ENCODE measurements at places on chromosomes 13 and 19. TPM values are rescaled to one million over a fixed set of nuclear protein-coding genes. Genes with fewer than 3 reads are reported as not detected.
A peak's percentile ranks its signal among the peaks of the same experiment; 100 is the strongest.

The PSG6 gene
- total RNA-seq = 0.53 TPM

DNA sequence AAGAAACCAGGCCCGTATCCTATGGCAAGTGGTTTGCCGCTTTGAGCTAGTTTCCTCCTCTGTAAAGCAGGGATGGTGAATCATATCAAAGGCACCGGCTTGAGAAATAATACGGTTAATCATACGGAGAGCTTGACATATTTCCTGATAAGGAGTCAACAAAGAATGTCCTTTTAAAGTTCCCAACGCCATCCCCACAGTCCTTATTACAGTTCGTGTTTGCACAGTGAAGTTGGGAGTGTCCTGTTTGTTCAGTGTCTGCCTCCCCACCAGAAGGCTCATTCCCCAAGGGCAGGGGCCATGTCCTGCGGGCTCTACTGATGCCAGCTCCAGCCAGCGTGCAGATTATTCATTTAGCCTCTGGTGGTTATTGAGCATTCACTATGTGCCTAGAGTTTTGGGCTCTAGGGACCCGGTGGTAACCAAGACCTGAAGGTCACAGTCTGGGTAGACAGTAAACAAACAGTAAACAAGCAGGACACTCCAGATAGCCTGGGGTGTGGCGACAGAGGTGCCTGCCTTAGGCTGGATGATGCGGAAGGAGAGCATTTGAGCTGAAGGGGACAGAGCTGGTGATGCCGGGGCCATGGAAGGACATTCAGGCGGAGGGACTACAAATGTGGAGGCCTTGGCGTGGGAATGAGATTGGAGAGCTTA lies 6.3 kb downstream of the GRAMD1A start:
- H3K4me3 ChIP-seq = no peak overlapping the region
- H3K4me1 ChIP-seq = peaks cover 14% of the 10 kb centered on the region
- H3K27me3 ChIP-seq = no peaks in the 10 kb centered on the region
- H3K36me3 ChIP-seq = peaks cover 53% of the 10 kb centered on the region
- DNase-seq = no peak
- H3K27ac ChIP-seq = no peak overlapping the region

The CACNA1A gene
- total RNA-seq = 0.58 TPM

DNA sequence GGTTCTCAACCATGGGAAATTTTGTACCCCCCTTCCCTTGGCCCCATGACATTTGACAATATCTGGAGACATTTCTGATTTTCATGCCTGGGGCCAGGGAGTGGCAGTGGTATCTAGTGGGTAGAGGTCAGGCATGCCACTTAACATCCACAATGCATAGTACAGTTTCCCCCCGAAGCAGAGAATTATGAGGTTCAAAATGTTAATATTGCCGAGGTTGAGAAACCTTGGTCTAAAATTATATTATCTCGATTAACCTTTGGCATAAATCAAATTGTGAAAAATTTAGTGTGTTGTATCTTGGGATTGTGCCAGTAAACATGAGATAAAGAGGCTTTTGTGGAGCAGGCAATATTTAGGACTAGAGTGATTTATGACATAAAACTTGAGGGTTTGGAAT lies 147.9 kb downstream of the LMO7 start:
- DNase-seq = no peak
- H3K4me3 ChIP-seq = no peak overlapping the region
- peaks cover 9% of the 10 kb centered on the region for H3K4me1 ChIP-seq
- no peak overlapping the region for H3K27ac ChIP-seq
- no peaks in the 10 kb centered on the region for H3K27me3 ChIP-seq
- H3K36me3 ChIP-seq = no peaks in the 10 kb centered on the region

- H3K27ac ChIP-seq = no peak overlapping the region
- no peaks in the 10 kb centered on the region for H3K36me3 ChIP-seq
- no peaks in the 10 kb centered on the region for H3K4me1 ChIP-seq
- no peak for DNase-seq
- H3K4me3 ChIP-seq = no peak overlapping the region
Measured at GRCh38 chr13:96223231-96223630, 133.3 kb downstream of the HS6ST3 start.

- H3K27ac ChIP-seq = no peak overlapping the region
- no peaks in the 10 kb centered on the region for H3K36me3 ChIP-seq
- no peaks in the 10 kb centered on the region for H3K4me1 ChIP-seq
- H3K4me3 ChIP-seq = no peak overlapping the region
- DNase-seq = peak; percentile 17
Measured at GRCh38 chr13:74597526-74597925, 463.3 kb upstream of the KLF12 start.

DNA sequence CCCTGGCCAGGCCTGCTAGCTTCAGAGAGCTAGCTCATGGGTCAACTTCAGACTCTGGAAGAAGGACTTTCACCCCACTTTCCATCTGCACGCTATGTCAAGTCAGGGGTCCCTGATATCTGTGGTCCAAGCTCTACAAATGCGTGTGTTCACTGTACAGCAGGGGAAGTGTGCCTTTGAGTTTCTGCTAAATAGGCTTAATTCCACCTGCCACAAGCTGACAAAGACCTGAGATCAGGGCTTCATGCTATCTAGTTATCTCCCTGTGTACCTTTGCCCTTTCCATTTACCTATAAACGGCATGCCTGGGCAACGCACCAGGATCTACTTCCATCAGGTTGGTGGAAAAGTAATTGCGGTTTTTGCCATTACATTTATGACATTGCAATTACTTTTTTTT lies 10.7 kb upstream of the SULT2A1 start:
- H3K27ac ChIP-seq = no peak overlapping the region
- no peaks in the 10 kb centered on the region for H3K27me3 ChIP-seq
- no peak for DNase-seq
- H3K4me3 ChIP-seq = no peak overlapping the region
- no peaks in the 10 kb centered on the region for H3K4me1 ChIP-seq

The MISP gene
- total RNA-seq = 0.09 TPM

DNA sequence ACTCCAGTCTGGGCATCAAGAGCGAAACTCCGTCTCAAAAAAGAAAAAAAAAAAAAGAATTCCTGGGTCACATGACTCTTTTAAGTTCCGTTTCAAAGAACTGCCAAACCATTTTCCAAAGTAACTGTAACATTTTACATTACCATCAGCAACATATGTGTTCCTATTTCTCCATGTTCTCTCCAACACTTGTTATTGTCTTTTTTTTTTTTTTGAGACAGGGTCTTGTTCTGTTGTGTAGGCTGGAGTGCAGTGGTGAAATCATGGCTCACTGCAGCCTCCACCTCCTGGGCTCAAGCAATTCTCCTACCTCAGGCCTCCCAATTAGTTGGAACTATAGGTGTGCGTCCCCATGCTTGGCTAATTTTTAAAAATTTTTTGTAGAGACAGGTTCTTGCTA lies 6.5 kb downstream of the LGALS7B start:
- H3K4me1 ChIP-seq = peaks cover 8% of the 10 kb centered on the region
- no peak overlapping the region for H3K4me3 ChIP-seq
- H3K27ac ChIP-seq = no peak overlapping the region
- DNase-seq = no peak
- no peaks in the 10 kb centered on the region for H3K27me3 ChIP-seq

GRCh38 chr13:105200181-105200580 lies 1335.3 kb downstream of the EFNB2 start:
- DNase-seq = peak; percentile 71
- no peaks in the 10 kb centered on the region for H3K36me3 ChIP-seq
- no peak overlapping the region for H3K27ac ChIP-seq
- H3K4me1 ChIP-seq = no peaks in the 10 kb centered on the region

The FUT3 gene
- total RNA-seq = 0.09 TPM

The KLK13 gene
- total RNA-seq = not detected

The CEACAM6 gene
- total RNA-seq = 0.04 TPM

The RPS16 gene
- 261 TPM for total RNA-seq

DNA sequence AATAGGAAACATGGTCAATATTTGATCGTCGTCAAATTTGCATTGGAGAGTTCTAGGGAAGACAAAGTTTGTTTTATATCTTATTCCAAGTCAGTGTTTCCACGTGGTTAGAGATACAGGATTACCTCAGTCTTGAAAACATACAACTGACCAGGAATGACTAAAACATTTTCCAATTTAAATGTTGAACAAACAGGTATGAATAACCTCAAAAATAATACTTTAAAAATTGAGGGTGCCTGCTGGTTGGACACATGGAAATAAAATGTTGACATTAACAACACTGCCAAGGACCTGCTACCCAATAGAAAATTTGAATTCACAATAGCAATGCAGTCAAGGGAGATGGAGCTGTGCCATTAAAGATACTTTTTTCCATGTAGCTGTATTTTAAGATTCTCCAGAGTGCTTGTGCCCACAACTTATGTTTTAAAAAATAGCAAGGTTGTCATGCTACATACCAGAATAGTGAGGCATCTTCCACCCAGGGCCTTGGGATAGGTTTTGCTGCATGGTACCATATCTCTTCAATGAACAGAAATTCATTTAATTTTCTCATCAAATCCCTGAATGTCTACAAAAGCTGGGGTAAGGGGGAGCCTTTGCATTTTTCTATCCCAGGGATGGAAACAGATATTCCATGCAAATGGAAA lies 260.8 kb downstream of the EFNB2 start:
- no peaks in the 10 kb centered on the region for H3K27me3 ChIP-seq
- H3K36me3 ChIP-seq = no peaks in the 10 kb centered on the region
- no peak for DNase-seq
- no peaks in the 10 kb centered on the region for H3K4me1 ChIP-seq
- no peak overlapping the region for H3K4me3 ChIP-seq

- H3K27ac ChIP-seq = no peak overlapping the region
- H3K4me1 ChIP-seq = no peaks in the 10 kb centered on the region
- DNase-seq = no peak
Measured at GRCh38 chr13:80486402-80486801, 145.5 kb upstream of the SPRY2 start.

GRCh38 chr13:97460004-97460775 lies 26.2 kb downstream of the RAP2A start:
- H3K27ac ChIP-seq = no peak overlapping the region
- H3K4me1 ChIP-seq = peaks cover 4% of the 10 kb centered on the region
- no peak overlapping the region for H3K4me3 ChIP-seq
- peak; percentile 43 for DNase-seq

The CPB2 gene
- total RNA-seq = not detected

The ERICH4 gene
- not detected for total RNA-seq

DNA sequence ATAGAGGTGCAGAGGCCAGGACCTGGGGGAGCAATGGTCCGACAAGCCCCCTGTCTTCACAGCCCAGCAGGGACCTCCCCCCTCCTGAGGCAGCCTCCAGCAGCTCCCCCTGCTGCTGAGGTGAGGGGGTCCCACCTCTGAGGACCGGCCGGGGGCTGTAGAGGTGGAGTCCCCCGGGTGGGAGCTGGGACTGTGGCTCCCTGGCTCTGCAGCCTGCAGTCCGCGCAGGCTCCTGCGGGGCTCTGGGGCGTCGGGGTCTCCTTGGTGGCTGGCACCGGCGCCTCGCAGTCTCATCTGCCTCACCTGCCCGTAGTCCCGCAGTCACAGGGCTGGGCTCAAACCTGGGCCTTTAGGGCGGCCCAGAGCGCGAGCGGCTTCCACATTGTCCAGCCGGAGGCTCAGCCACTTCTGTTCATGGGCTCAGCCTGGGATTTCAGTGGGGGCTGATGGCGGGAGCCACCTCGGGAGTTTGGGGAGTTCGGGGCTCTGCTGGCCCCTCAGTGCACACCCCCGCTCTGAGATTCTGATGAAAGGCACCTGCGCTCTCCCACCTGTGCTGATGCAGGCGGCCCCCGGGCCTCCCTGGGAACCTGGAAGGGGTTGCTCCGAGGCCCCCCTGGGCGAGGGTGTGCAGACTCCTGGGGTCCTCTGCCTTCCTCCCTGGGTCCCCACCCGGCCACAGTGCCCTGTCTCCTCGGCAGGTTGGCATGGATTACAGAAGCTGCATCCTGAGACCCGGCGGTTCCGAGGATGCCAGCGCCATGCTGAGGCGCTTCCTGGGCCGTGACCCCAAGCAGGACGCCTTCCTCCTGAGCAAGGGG lies 7.0 kb upstream of the ZNF554 start:
- H3K27me3 ChIP-seq = no peaks in the 10 kb centered on the region
- no peak for DNase-seq
- peaks cover 58% of the 10 kb centered on the region for H3K36me3 ChIP-seq
- H3K4me3 ChIP-seq = no peak overlapping the region
- H3K27ac ChIP-seq = no peak overlapping the region
- peaks cover 3% of the 10 kb centered on the region for H3K4me1 ChIP-seq

The NLRP5 gene
- total RNA-seq = not detected

The FPR3 gene
- total RNA-seq = 0.22 TPM

- H3K4me1 ChIP-seq = peaks cover 17% of the 10 kb centered on the region
- H3K36me3 ChIP-seq = no peaks in the 10 kb centered on the region
- H3K4me3 ChIP-seq = no peak overlapping the region
- peak overlapping the region; percentile 56 for H3K27ac ChIP-seq
- H3K27me3 ChIP-seq = no peaks in the 10 kb centered on the region
Measured at GRCh38 chr13:32472194-32472621, 44.3 kb upstream of the N4BP2L1 start.

DNA sequence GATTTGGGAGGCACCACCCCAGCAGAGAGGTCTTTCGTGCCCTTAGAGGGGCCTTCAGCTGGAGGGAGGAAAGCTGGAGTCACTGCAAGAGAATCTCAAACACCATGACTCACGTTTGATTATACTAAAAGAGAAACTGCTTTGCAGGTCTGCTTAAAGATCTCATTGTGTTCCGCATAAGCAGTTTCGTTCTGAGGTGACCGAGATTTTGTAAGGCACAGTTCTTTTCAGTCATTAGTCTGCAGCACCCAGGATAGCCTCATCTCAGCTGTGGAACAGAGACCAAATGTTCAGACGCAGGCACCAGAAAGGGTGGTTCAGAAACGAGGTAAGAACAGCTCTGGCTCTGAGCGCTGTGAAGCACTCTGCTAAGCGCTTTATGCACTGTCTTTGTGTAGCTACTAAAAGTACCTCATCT lies 71.2 kb upstream of the GTF3A start:
- peaks cover 1% of the 10 kb centered on the region for H3K27me3 ChIP-seq
- no peak overlapping the region for H3K27ac ChIP-seq

DNA sequence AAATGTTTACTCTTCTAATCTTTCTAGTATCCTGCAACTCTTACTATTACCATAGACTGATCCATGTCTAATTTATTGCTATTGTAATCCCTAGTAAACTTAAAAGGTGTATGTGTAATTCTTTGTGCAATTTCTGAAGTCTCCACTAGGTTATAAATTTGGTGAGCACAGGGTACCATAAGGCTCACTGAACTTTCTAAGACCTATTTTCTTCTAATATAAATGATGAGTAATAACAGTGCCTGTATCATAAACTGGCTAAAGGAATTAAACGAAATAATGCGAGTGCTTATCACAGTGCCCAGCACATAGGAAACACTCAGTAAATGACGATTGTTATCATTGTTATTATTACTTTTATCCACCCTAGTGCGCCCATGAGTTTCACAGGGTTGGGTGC lies 119.1 kb downstream of the KLF12 start:
- H3K27me3 ChIP-seq = no peaks in the 10 kb centered on the region
- no peaks in the 10 kb centered on the region for H3K4me1 ChIP-seq
- no peaks in the 10 kb centered on the region for H3K36me3 ChIP-seq
- DNase-seq = no peak
- no peak overlapping the region for H3K4me3 ChIP-seq
- H3K27ac ChIP-seq = no peak overlapping the region

The ZNF761 gene
- 9.9 TPM for total RNA-seq

GRCh38 chr19:11482384-11483050 lies 1.7 kb upstream of the ELAVL3 start:
- peaks cover 17% of the 10 kb centered on the region for H3K36me3 ChIP-seq
- H3K27ac ChIP-seq = no peak overlapping the region
- H3K27me3 ChIP-seq = peaks cover 56% of the 10 kb centered on the region
- peak overlapping the region; percentile 26 for H3K4me3 ChIP-seq
- H3K4me1 ChIP-seq = peaks cover 25% of the 10 kb centered on the region

All from muscle of leg (tissue), 16 donors.